ENCODE measurements at places on chromosomes 12 and 14.

GRCh38 chr12:108620236-108620879 is 13.3 kb downstream of the SELPLG start:
- no peak for DNase-seq

GRCh38 chr12:19196959-19197630 is 67.6 kb downstream of the PLEKHA5 start:
- no peak for DNase-seq

DNA sequence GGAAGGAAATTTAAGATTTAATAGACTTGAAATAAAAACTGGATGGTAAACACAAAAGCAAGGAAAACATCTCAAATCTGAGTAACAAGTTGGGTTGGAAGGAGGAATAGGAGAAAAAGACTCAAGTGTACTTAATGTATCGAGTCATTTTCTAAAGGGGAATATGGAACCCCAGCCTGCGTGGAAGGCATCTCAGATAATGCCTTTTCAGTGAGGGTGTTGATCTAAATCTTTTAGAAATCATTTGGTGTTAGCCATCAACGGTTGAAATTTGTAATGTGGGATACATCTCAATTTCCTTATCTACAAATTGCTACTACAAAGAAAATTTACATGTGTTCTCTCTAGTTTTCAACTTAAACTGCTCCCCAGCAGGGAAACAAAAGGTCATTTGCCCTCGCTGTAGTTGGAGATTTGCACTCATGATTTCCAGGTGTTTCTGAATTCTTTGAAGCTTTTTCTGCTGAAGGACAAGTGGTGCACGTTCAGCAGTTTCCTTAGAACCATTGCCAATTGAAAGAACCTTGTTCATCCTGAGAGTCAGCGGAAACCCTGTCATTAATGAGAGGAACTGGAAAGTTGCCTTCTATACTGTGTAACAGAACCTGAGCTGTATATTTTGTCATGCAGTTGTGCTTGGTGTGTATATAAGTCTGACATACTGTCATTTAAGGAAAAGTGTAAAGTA is 2.2 kb downstream of the PCBP2 start:
- DNase-seq, result no peak

- DNase-seq, result no peak
Measured at GRCh38 chr14:99262977-99263448, 9.0 kb downstream of the BCL11B start.

DNA sequence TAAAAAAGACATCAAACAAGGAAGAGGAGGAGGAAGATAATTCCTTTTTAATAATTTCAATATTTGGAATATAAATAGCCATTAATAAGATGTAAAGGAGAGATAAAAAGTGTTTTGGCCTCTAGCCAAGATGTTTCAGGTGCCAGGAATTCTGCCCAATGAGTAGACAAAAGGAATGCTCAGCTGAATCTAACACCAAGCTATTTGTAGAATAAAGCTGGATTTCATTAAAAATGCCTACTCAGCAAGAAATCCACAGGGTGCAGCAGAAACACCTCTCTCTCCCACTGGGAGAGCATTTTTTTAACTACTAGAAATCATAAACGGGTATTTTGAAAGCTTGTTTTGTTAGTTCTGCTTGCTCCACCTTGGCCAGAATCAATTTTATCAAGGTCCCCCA is 4.1 kb upstream of the STAB2 start:
- DNase-seq, result no peak

GRCh38 chr12:40331886-40332285 is 107.1 kb downstream of the LRRK2 start:
- DNase-seq, result no peak

DNA sequence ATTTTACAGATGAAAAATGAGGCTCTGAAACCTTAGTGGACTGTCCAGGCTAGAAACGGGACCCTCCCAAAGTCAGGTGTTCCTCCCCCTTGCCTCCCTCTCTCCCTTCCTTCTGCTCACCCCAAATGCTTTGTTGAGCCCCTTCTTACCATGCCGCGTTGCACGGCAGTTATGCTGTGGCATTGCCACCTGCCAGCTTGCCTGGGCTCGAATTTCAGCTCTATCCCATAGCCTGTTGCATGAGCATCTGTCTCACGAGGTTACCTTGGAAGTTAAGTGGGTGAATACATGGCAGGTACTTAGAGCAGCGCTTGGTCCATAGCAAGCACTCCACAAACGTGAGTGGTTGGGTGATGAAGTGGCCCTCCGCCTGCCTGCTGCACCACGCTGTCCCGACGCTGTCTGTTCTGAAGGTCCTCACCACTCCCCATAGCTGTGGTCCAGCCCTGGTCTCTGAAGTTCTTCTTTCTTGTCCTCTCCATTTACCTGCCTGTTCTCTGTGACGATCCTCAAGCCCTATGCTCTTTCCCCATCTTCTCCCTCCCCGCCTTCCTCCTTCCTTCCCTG is 269.9 kb downstream of the CACNA1C start:
- no peak for DNase-seq

DNA sequence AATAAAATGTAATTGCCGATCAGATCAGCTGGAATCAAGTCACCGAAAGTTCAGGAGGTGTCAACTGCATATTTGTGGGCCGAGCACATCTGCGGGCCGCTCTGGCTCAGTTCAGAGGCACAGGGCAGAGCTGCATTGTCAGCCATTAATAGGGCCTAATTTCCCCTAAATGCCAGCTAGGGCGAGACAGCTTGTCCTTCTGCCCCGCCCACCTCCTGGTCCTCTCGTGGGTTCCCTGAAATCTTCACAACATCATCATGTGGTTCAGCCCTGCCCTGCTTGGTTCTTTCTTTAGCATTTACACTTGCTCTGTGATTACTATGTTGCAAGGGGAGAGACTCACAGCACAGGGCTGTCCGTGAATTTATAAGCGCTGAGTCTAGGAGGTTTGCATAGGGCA is 148.9 kb downstream of the CHST11 start:
- DNase-seq, result no peak

GRCh38 chr12:125619723-125620122 is 554.5 kb downstream of the AACS start:
- DNase-seq, result no peak

DNA sequence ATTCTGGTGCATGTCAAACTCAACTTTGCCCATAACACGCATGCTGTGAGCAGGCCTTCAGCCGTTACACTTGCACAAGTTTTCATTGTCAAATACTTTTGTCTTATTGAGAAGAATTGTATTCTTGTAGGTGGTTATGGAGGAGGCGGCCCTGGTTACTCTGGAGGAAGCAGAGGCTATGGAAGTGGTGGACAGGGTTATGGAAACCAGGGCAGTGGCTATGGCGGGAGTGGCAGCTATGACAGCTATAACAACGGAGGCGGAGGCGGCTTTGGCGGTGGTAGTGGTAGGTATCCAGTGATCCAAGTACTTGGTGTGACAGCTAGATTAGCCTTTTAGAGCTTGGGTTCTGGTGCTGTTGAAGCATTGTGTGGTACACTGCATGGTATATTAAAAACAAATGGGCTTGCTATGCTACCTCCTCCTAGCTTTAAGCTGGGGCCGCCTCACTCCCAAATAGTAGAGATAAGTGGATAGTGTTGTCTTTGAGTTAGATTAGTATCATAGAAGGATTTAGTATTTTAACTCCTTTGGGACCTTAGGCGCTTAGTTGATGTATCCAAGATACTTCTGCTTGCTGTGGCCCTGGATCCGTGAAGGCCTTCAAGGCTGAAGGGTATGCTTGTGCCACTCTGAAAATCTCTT is 2.5 kb downstream of the HNRNPA1 start:
- DNase-seq, result no peak

DNA sequence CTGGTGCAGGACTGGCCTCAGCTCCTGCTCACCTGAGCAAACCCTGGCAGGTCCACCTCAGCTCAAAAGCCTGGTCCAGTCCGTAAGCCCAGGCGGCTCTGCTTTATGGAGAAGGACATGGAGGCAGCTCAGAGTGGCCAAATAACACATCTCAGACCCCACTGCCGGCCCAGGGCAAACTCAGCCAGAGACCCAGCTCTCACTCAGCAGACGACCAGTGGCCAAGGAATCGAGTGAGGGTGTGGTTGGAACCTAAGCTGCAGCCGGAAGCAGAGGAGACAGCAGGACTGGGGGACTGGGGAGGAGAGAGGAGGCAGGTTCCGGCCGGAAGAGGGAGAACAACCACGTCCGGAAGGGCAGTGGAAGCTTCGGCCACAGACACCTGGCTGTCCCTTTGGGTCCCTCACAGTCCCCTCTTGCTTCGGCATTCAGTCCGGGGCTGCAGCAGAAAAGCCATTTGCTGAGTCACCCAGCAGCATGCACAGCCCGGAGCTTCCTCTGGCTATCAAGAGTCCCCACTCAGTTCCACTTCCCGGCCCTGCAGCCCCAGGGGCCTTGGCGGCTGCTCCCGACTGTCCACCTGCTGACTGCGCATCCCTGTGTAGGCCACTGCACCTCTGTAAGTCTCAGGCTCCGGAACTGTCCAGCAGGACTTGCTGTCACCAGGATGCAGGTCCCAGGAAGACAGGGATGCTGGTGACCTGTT is 104.0 kb downstream of the CALM1 start:
- DNase-seq, result no peak

- no peak for DNase-seq
Measured at GRCh38 chr12:42584651-42585111, 4.9 kb downstream of the PRICKLE1 start.

GRCh38 chr12:124007826-124008570 is 35.0 kb downstream of the ZNF664 start:
- no peak for DNase-seq

GRCh38 chr12:81022531-81022930 is 55.3 kb upstream of the ACSS3 start:
- DNase-seq, result no peak

- DNase-seq, result no peak
Measured at GRCh38 chr14:32085182-32085844, 8.2 kb downstream of the ARHGAP5 start.

DNA sequence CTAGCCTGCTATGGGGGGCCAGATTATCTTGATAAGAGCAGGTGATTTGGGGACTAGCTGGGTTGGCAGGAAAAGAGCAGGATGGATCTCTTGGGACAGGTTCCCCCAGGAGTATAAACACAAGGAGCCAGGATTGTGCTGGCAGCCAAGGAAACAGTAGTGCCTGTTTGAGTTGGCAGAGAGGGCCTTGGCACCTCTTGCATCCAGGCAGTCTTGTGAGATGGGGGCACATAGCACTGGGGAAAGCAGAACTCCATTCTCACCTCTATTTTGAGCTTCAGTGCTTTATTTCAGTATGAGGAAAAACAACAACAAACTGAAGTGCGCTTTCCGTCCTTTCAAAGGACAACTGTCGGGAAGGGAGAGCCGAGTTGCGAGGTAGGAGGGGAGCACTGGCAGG is 9.4 kb upstream of the UNC119B start:
- DNase-seq, result no peak

DNA sequence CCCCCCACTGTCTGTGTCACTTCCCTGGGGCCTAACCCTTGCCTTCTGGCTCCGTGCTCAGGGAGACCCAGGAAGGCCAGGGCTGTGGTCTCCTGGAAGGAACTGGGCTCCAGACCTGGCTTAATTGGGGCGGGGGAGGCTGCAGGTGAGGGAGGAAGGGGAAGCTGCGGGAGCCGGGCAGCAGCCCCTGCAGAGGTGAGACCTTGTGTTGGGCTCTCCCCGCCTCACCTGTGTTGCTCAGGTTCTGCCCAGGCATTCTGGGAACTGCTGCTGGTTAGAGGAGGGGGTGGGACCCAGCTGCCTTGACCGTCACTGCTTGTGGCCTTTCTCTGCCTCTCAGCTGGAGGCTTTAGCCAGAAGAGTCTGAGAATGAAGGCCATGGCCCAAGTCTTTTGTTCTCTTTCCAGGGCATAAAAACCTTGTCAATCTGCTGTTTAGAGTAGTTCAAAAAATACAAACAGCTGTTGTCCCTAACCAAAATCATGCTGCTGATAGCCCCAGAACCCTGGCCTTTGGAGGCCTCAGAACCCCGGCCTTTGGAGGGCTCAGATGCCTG is 247.6 kb downstream of the CHST11 start:
- DNase-seq, result no peak

DNA sequence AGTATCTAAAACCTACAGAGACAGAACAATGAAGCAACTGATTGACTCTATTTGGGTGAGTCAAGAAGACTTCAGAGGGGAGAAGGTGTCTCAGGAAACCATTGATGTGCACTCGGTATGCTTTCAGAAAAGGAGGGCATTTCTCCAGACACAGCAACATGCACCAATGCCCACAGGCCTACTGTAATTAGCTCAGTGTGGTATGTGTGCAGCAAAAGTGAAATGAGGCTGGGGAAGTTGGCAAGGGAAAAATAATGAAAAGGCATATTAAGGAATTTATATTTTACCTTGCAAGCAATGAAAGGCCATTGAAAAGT is 158.4 kb upstream of the GRIP1 start:
- no peak for DNase-seq

DNA sequence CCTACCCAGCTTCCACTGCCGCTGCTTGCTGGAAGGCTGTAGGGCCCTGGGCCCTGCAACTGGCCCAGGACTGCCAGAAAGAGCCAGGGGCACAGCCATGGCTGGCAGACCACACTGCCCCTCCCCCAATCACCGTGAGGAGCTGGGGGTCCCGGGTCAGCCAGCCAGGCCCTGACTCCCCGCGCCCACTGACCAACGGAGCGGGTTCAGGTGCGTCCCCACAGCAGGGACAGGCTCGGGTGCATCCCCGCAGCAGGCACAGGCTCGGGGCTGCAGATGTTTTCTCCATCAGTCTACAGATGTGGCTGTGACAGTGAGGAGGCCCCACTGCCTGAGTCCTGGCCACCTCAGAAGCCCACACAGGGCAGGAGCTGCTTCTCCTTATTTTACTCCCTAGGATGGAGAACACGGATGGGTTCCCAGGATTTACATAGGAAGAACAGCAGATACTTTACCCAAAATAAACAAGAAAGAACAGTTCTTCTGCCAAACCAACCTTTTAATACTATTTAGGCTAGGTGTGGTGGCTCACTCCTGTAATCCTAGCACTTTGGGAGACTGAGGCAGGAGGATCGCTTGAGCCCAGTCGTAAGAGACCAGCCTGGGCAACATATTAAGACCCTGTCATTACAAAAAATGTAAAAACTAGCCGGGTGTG is 61.1 kb downstream of the TESC start:
- DNase-seq, result no peak

DNA sequence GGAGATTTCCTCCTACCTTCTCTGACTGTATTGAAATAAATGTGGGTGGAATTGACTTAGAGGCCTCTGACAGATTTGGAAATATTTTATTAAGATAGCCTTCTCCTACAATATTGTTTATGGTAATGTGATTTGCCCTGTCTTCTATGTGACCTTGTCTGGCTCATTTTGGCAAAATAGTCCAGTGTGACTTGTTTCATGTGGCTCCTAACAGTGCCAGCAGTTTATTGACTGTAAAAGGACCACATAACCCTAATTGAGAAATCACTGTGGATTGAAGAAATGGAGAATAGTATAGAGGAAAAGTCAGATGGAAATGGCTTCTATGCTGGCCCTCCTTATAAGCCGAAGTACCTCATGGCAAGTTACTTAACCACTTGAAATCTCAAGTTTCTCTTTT is 170.9 kb upstream of the PTPRQ start:
- no peak for DNase-seq

- no peak for DNase-seq
Measured at GRCh38 chr12:114215746-114216145, 190.2 kb downstream of the TBX5 start.

All from GDM1 (cell line).